ENCODE measurements at places on chromosomes 1 and 21. TPM values are rescaled to one million over a fixed set of nuclear protein-coding genes. Genes with fewer than 3 reads are reported as not detected.

LINGO4 gene
- 0.33 TPM for total RNA-seq

ADGRL4 gene
- total RNA-seq: 28.2 TPM

CGN gene
- 5.4 TPM for total RNA-seq

CELA2B gene
- not detected for total RNA-seq

OR2L8 gene
- not detected for total RNA-seq

RXFP4 gene
- not detected for total RNA-seq

ADAMTS4 gene
- 19.5 TPM for total RNA-seq

FBLIM1 gene
- 66.6 TPM for total RNA-seq

ATP6V1G3 gene
- not detected for total RNA-seq

ILDR2 gene
- total RNA-seq: 23.2 TPM

GPR25 gene
- total RNA-seq: not detected

ATP1A2 gene
- total RNA-seq: 146 TPM

PRAMEF20 gene
- not detected for total RNA-seq

SPRR1A gene
- total RNA-seq: not detected

SLAMF1 gene
- 0.11 TPM for total RNA-seq

TMEM39B gene
- total RNA-seq: 5.0 TPM

KIF14 gene
- total RNA-seq: not detected

TRIM58 gene
- 2.6 TPM for total RNA-seq

NBPF20 gene
- 0.59 TPM for total RNA-seq

LYPLAL1 gene
- 32.6 TPM for total RNA-seq

C1orf174 gene
- 9.1 TPM for total RNA-seq

RGSL1 gene
- total RNA-seq: not detected

FBXO2 gene
- 2.5 TPM for total RNA-seq

TMEM59 gene
- total RNA-seq: 390 TPM

DIO1 gene
- total RNA-seq: not detected

AADACL4 gene
- total RNA-seq: not detected

SPATA6 gene
- 6.2 TPM for total RNA-seq

SNX27 gene
- 25.8 TPM for total RNA-seq

EPHA2 gene
- total RNA-seq: 17.5 TPM

KLF17 gene
- total RNA-seq: not detected

VANGL1 gene
- 4.0 TPM for total RNA-seq

PRAMEF13 gene
- not detected for total RNA-seq
